ENCODE measurements at places on chromosomes 2 and 18.

DNA sequence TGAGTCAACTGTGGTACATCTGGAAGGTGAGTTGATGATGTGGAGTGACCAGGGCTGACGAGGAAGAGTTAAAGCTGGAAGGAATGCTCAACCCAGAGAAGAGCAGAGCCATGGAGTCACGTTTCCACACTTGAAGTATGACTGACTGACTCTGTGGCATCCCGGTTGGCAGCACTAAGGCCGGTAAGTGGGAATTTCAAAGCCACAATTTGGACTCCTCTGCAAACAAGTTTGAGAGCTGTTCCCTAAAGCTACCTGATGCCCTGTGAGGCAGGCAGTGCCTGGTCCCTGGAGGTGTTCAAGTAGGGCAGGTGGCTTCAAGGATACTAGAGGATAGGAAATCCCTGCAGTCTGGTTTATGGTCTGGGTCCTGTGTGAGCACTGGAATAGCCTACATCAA, 69.3 kb upstream of the ITGB6 start:
- DNase-seq = no peak

DNA sequence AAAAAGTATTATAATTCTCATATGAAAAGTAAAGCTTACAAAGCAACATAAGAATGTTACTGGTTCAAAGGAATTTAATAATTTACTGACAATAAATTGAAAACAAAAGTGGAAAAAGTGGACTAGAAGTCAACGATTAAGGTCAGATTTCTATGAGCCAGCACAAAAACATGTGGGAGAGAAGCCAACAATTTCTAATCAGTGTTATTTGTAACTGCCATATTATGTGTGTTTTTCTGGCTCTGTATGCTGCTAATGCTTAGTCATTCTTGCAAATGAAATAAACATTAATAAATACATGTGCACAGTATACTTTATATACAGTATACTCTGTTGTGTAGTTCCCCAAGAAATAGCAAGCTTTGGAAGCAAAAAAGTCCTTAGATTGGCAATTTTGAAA, 301.3 kb upstream of the RGPD4 start:
- no peak for DNase-seq

GRCh38 chr18:49976795-49977560, 163.6 kb upstream of the ACAA2 start:
- no peak for DNase-seq

DNA sequence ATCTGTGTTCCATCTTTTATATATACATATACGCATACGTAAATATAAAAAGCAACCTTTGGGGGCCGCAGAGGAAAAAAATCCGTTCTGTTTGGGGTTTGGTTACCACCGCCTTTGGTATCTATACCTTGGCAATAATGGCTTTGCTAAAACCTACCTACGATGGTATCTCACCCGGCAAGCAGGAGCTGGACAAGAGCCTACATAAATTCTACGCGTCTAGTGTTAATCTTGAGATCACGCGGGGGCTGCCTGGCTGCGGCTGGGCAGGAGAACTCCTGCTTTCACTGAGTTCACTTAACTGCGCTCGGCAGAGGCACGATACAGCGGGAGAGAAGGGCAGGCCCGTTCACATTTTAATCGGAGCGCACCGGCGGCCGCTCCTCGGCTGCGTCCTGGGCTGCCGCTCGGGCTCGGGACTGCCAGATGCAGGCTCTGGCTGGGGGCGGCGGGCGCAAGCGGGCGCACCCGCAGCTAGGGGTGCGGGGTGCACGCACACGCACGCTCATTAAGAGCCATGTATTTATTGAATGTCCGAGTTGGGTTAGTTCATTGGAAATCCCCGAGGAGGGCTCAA, 1.7 kb upstream of the POU3F3 start:
- DNase-seq = no peak

DNA sequence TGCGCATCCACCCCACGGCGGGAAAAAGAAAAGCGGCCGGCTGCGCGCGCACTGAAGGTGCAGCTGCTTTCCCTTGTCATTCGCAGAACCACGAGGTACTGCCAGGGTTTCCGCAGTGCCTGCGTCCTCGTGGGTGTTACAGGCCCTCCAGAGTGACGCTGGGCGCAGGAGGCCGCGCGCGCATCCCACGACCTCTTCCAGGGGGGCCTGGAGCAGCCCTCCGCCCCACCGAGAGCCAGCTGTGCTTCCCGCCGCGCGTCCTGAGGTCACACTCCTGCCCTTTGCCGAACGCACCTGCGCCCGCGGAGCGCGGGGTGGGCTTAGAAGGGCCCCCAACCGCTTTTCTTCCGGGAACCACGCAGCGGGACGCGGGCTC, 378 bp upstream of the IAH1 start:
- DNase-seq = peak; percentile 67

All from DND-41 (cell line).